ENCODE measurements at places on chromosomes 1 and 21.

- DNase-seq = no peak
Measured at GRCh38 chr1:198047913-198048312, 108.9 kb upstream of the NEK7 start.

DNA sequence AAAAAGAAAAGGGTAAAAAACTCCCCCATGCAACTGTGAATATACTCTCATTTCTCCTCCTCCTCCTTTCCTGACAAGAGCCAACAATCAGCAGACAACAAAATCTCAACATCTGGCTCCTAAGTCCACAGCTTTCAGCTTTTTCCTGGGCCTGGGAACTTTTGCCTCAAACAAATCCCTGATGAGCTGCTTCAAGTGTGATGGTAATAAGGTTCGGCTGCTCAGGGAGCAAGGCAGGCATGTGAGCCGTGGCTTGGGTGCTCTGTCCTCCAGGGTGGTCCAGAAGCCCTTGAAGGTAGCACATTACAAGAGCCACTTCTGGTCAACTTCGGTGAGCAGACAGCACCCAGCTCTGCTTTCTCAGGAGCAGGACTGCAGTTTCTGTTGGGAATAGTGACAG, 46.3 kb downstream of the ITPKB start:
- no peak for DNase-seq

- no peak for DNase-seq
Measured at GRCh38 chr1:48674641-48675040, 102.0 kb downstream of the BEND5 start.

GRCh38 chr1:167517535-167518330, 596 bp downstream of the CD247 start:
- DNase-seq = no peak

- no peak for DNase-seq
Measured at GRCh38 chr1:48903291-48903690, 126.6 kb upstream of the BEND5 start.

Measured in iPS DF 6.9 (cell line).